NCI-H1436 (cell line): ENCODE measurements at places on chromosomes 1 and 21.

DNA sequence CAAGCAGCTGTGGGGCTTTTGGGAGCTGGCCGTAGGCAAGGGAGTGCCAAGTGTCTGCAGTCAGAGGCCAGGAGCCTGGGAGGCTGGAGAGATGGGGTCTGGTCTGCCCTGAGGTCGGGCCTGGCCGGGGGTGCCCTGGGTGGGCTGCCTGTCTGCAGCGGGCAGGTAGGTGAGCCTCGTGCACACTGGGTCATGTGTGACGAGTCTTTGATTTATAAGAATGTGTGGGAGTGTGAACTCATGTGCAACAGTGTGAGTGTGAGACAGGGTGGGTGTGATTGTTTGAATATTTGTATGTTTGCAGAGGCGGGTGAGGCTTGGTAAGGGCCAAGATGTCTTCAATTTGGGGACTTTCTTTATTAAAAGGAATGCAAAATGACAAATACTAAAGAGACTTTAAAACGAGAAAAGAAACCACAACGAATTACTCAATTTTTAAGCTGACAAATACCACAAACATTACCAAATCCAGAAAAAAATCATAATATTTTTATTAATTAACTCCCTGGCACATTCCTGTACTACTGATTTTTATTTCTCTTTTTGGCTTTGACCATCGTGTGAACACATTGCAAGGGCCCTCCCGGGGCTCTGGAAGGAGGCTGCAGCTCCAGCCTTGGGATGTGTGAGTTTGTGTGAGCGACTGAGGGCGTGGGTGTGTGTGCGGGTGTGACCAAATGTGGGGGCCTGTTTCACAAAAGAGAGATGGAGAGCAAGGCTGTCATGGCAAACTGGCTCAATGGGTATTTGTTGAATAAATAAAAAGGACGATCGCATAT, 110.3 kb upstream of the WNT4 start:
- DNase-seq, result no peak

- peak; percentile 48 for DNase-seq
Observed at GRCh38 chr1:3718764-3719163, 33.5 kb upstream of the CCDC27 start.

DNA sequence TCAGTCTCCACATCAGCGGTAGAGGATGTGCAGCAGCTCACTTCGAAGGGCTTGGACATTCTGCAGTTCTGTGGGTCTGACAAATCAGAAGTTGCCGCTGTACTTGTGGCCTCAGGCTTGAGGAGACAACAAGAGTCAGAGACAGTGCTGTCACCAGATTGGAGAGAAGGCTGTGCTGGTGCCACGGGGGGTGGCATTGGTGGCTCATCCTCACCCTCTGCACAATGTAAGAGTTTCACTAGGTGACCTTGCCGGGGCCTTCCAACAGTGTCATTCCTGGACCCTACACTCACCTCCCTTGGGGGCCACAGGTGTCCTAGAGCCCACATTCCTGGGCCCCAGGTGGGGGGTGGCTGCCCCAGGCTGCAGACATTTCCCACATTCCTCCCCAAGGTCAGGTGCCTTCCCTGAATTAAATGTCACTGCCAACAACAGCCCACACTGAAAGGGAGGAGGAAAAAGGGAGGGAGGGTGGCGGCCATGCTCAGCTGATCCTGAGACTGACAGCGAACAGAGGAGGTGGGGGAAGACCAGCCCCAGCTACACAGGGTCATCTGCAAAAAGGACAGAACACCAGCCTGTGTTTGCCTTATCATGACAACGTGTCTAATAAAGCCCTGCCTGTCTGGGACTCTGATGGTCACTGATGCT, 46.4 kb downstream of the TMCC2 start:
- no peak for DNase-seq

- DNase-seq, result no peak
Observed at GRCh38 chr1:65176056-65176450, 28.1 kb downstream of the AK4 start.

GRCh38 chr1:218412171-218412570, 67.0 kb downstream of the TGFB2 start:
- DNase-seq, result no peak

GRCh38 chr21:16076465-16076864, 346.7 kb downstream of the USP25 start:
- no peak for DNase-seq

- no peak for DNase-seq
Observed at GRCh38 chr1:1206376-1206965, at the start of gene TNFRSF18. TNFRSF18 (minus strand) TSS chr1:1206592; CDS start chr1:1206571, 21 bp downstream.

- no peak for DNase-seq
Observed at GRCh38 chr1:242811092-242811840, 286.8 kb upstream of the PLD5 start.

GRCh38 chr1:151991663-151992302, 1.9 kb downstream of the S100A10 start:
- DNase-seq, result no peak

GRCh38 chr1:197137322-197137721, 9.1 kb downstream of the ASPM start:
- DNase-seq, result no peak

GRCh38 chr1:107413546-107413945, 272.7 kb downstream of the NTNG1 start:
- no peak for DNase-seq

GRCh38 chr21:36851121-36851520, 115.3 kb downstream of the HLCS start:
- DNase-seq, result no peak

GRCh38 chr1:7406641-7407543, 364.2 kb upstream of the VAMP3 start:
- DNase-seq, result no peak

- DNase-seq, result no peak
Observed at GRCh38 chr1:45913183-45913683, 109.8 kb downstream of the MAST2 start.

- no peak for DNase-seq
Observed at GRCh38 chr1:159602501-159602999, 14.9 kb downstream of the APCS start.

GRCh38 chr1:67148516-67149178, 13.9 kb upstream of the C1orf141 start:
- no peak for DNase-seq

DNA sequence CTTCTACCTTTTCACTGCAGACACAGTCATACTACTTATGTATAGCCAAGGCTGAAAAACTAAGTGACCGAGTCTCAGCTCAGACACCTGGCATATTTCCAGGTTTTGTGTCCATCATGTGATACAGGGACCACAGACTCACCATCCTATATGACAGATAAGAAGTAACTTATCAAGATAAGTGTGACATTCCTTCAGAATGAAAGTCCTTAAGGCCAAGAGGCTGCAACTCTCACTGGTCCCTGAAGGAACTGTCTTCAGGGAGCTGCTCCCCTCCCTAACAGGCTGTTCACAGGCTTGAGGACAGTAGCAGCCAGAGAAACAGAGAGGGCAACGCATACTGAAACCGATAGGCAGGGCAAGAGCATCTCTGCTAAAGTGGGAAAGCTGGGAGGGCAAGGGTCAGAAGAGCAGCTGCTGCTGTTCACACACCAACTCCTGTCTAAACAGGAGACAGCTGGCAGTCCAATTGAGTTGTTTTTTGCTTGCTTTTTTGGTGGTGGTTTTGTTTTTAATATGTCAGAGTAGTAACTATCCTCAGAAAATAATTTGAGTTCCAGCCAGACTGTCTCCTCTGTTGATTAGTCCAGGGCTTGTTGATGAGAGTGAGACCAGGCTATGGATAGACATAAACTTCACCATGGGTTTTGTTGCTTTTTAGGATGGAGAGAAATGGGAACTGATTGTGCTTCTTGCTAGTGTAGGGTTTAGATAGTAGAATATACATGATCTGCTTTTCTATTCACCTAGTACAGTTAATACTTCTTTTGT, 67.7 kb downstream of the MACF1 start:
- no peak for DNase-seq

GRCh38 chr1:213759359-213760181, 228.2 kb upstream of the PROX1 start:
- peak; percentile 41 for DNase-seq

- no peak for DNase-seq
Observed at GRCh38 chr1:38964140-38964548, 22.5 kb upstream of the RHBDL2 start.

GRCh38 chr1:200550367-200550766, 70.2 kb downstream of the KIF14 start:
- no peak for DNase-seq

DNA sequence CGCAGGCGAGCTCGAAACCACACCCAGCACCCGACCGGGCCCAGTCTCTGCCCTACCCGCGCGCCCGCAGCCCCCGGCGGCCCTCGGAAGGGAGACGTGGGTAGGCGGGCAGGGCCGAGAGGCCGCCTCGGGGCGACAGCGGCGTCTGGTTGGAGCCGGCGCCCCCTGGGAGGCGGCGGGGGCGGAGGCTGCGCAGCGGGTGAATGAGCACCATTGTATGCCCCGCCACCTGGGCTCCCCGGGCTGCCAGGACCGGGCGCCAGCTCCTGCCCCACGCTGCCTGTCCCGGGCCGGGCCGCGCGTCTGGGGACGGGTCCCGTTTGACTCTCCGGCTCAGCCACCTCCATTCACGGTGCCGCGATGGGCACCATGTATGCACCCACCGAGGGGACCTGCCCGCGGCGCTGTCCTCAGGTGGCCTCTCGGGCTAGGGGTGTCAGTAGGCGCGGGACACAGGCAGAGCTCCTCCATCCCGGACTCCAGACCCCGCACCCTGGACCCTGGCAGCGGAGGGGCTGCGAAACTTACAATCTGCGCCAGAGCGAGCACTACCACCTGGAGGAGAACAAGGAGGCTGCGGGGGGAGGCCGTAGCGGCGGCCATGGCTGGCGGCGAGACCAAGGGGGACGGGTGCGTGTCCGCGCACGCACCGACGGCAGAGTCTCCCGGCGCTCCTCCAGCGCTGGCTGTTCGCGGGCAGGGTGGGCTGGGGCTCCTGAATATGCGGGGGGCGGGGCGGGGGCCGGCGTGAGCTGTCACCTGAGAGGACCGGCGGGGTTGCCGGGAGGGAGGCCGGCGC, at the start of gene COL9A2:
COL9A2 (minus strand) TSS at position 692 of the 799 bp plus-strand sequence; CDS start at position 603, 89 bp downstream.
- peak; percentile 82 for DNase-seq

GRCh38 chr1:209248649-209249279, 334.8 kb upstream of the CAMK1G start:
- peak; percentile 77 for DNase-seq

DNA sequence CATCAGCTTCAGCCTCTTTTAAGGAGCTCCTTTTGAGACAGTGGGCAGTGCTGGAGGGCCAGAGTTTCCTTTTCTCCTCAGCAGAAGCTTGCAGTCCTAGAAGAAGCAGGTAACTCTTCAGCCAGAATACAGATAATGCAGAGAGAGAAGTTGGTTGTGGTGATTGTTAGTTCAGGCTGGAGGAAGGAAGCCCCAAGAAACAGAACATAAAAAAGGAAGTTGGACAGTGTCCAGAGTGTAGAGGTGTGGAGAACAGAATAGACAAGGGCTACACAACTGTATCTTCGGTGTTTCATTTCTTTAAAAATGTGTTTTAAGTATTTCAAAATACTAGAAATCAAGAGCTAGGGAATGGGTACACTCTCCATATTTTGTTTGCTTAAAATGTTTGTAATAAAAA, 6.4 kb upstream of the TACSTD2 start:
- DNase-seq, result no peak

DNA sequence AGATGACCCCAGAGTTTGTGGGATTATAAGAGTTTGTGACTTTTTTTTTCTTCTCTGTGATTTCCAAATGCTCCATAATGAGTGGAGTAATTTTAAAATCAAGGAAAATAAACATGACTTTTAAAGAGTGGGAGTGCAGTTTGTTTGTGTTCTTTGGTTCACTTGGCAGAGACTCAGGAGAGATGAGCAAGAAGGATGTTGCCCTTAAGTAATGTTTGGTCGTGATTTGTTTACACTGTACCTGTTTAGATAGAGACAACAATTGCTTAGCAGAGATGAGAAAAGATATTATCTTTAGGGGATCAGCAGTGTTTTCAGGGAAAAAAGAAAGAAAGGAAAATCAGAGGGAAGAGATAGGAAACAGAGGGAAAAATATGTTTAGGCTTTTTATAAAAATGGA, 170.8 kb downstream of the ADSS2 start:
- no peak for DNase-seq

- DNase-seq, result no peak
Observed at GRCh38 chr1:85596947-85597346, 16.4 kb downstream of the CCN1 start.

GRCh38 chr1:9721606-9722377, 70.3 kb downstream of the PIK3CD start:
- DNase-seq, result peak; percentile 20

GRCh38 chr21:32414579-32415358, 2.3 kb downstream of the EVA1C start:
- DNase-seq, result no peak

DNA sequence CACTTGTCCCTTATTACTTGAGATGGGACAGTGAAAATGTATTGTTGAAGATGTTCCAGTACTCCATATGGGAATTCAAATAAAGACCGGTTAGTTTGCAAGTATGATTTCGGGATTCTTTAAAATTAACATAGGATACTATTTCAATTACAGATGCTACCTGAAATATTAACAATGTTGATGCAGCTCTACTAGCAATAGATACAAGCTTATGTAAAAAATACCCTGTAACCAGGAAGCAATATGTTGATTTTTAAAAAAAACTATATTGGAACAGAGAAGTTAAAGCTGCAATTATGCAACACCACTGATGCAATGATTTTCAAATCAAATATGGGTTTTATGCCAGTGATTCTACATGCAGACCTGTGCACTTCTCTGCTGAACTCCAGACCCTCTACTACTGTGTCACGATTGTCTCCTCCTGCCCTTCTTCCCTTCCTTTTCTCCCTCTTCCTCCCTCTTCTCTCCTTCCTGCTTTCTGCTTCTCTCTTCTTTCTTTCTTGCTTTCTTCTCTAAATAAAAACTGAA, 179.2 kb downstream of the ATP6V1G3 start:
- no peak for DNase-seq

DNA sequence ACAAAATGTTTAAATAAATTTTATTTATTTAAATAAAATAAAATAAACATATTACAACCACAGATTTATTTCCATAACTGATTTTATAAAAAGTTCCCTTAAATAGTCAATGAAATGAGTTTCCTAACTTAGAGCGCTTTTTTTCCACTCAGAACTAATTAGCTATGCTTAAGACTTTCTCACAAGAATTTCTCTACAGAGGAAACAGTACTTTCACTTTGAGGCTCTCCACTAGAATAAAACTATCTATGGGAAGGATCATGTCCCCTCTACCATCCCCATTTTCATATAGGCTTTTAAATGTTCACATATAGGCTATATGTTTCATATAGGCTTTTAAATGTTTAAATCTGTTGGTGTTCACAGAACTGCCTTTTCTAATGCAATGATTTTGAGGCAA, 40.0 kb upstream of the DPH5 start:
- DNase-seq, result no peak

- DNase-seq, result no peak
Observed at GRCh38 chr1:177471244-177471643, 300.5 kb downstream of the BRINP2 start.

GRCh38 chr1:180773210-180773865, 139.4 kb upstream of the KIAA1614 start:
- no peak for DNase-seq

GRCh38 chr1:179310291-179310690, 16.7 kb downstream of the SOAT1 start:
- DNase-seq, result no peak

GRCh38 chr1:31660871-31661455, 16.3 kb upstream of the PEF1 start:
- DNase-seq, result no peak
